ENCODE measurements at places on chromosomes 2 and 18. TPM values are rescaled to one million over a fixed set of nuclear protein-coding genes. Genes with fewer than 3 reads are reported as not detected.

The MRO gene
- 0.80 TPM for polyA plus RNA-seq

The PAX3 gene
- polyA plus RNA-seq, result 0.32 TPM

The CCDC74B gene
- 1.5 TPM for polyA plus RNA-seq

The SLC30A3 gene
- 0.87 TPM for polyA plus RNA-seq

The TEKT4 gene
- polyA plus RNA-seq, result not detected

The EVA1A gene
- 4.7 TPM for polyA plus RNA-seq

The LYPD1 gene
- polyA plus RNA-seq, result 4.7 TPM

The NLRC4 gene
- polyA plus RNA-seq, result 1.0 TPM

The LBX2 gene
- polyA plus RNA-seq, result 1.1 TPM

The MC2R gene
- polyA plus RNA-seq, result 0.83 TPM

The NRP2 gene
- 18.6 TPM for polyA plus RNA-seq

The PPP4R3B gene
- 44.9 TPM for polyA plus RNA-seq

The GNLY gene
- polyA plus RNA-seq, result 0.42 TPM

The RAB6D gene
- polyA plus RNA-seq, result 1.2 TPM

The CYTIP gene
- polyA plus RNA-seq, result 0.43 TPM

The TRIM43 gene
- not detected for polyA plus RNA-seq

The DDX1 gene
- polyA plus RNA-seq, result 96.8 TPM

The ST8SIA3 gene
- polyA plus RNA-seq, result 0.20 TPM

Measured in muscle of leg (tissue), 16 donors.